T follicular helper cell (primary cell): ENCODE measurements at places on chromosomes 1 and 21.

GRCh38 chr1:161440312-161440894 is 64.9 kb upstream of the FCGR2A start:
- DNase-seq, result peak; percentile 17

- no peak for DNase-seq
These were observed 6.2 kb downstream of the MAP1LC3C start for GRCh38 chr1:241992734-241993133.

DNA sequence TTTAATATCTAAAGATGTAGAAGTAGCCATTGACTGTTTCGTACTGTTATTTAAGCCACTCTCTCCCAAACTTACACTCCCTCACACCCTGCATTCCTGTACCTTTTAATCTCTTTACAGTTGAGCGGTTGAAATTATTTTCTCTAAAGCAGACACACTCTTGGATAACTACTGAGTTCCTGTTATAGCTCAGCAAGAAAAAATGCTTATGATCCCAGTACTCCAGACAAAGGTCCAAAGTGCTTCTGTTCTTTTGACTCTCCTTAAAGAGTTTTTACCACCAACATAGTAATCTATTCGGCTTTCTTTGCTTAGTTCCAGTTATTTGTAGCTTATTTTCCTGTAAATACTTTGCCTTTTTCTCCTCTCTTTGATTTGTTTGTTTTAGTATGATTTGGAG is 100.1 kb downstream of the ATF6 start:
- no peak for DNase-seq

DNA sequence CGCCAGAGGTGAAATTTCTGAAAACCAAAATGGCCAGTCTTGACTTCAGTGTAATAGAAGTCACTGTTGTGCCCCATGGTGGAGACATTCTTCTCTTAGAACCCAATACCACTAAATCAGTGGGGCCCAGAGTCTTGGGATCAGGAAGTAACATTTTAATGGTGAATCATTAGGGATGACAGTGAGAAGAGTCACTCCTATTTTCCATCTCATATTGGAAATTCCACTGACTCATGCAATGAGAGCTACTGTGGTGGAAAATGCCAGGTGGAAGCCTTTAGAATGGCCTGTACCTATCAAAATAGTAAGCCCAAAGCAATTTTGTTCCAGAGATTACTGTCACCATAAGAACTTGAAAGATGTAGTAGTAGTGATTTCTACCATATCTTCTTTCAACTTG is 20.6 kb upstream of the PPM1J start:
- no peak for DNase-seq

DNA sequence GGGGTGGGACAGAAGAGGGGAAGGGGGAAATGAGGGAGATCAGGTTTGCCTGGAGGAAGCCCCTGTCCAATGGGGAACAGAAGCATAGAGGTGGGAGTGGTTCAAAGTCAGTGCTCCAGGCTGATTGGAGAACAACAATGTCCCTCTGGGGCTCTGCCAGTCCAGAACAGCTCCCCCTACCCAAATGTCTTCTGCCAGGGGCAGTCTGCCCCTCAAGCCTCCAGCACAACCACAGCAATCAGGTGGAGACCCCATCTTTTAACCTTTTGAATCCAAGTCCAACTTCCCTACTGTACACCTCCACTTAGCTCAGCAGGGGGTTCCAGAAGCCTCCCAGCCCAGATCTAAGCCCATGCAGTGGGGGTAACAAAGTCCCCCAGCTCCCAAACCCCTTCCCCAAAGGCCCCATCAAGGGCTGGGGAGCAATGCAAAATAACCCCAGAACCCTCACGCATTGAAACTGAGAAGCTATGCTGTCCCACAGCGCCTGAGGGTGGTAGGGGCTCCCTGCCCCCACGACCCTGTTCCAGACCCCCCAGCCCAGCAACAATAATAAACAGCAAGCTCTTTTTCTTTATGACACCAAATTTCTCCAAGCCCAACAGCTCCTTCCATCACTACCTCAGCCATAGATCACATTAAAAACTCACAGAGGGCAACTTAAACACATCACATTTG is 3.3 kb downstream of the AHDC1 start:
- no peak for DNase-seq

DNA sequence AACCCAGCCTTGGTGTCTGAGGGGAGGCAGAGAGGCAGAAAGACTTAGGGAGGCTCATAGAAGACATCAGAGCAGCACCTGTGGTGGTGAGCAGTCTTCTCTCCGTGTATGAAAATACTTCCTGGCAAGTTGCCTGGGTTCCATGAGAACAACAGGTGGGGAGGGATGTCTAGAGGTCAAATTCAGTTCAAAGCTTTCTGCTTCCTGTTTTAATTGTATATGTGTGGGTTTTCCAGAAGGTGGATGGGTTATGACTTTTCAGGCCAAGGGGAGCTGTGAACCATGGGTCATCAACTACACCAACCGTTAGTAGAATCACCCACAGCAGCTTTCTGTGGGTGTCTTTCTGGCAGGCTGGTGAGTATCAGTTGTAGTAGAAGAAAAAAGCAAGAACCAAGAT is 4.1 kb upstream of the FCRL2 start:
- DNase-seq, result no peak

DNA sequence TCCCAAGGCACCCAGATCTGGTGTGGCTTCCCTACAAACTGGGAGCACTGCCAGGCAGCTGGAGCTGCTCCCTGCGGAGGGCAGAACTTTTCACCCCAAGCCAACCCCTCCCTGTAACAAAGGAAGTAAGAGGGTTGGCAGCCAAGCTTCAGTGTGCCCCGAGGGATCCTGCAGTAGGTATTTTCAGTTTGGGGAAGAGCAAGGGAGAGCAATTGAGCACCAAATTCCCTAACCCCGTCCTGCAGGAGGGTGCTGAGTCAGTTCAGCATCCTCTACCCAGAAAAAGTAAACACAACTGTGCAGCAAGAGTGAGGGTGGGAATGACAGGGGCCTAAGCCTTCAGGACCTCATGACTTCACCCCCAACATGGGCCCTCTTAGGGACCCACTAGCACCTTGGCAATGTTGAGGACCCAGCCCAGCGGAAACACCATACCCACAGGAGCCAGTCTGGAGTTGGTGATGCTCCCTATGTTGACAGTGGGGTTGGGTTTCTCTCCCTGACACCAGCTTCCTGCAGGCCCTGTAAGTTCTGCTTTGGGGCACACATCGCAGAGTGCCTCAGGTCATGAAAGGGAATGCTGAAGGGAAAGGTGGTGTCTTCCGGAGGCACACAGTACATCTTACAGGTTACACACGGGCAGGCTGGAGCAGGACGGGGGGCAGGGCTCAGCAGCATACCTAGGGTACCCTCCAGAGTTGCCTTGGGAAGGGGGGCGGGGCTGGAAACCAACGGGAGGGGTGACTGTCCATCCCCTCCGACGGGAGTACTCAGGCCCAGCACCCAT is 14.8 kb downstream of the SH3BP5L start:
- DNase-seq, result no peak

DNA sequence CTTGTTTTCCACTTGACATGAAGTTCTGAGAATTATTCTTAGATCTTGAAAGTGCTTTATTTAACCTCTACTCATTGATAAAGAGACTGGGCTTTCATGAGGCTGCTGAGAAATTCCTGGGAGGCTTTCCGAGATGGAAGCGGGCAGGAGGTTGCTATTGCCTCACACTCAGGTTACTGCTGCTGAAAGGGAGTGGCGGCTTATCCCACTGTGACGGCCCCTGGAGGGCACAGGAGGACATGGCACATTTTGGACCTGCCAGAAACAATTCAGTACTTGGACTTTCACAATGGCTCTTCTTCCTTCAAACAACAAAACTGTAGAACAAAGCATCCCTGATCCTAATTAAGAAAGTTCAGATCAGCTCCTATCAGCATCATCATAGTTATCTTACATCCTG is 16.2 kb upstream of the MARK1 start:
- DNase-seq, result no peak

DNA sequence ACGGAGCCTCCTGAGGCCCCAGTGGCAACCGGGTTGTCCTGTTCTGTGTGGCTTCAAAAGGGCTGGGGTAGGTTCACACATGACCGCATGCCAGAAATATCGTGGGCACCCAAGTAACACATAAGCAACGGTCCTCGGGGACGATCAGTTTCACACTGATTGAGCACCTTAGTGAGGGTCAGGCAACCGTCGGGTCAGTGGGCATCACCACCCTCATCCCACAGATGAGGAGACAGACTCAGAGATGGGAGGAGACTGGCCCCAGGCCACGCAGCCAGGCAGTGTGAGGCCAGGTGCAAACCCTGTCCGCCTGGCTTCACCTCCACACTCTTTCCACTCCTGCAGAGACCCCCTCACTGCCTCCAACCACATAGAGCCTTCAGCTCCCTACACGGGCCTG is 309.8 kb downstream of the MATN1 start:
- no peak for DNase-seq

- DNase-seq, result peak; percentile 83
These were observed 81.4 kb downstream of the TGFBR3 start for GRCh38 chr1:91804546-91805023.

GRCh38 chr1:243946946-243947345 is 96.9 kb upstream of the AKT3 start:
- no peak for DNase-seq

DNA sequence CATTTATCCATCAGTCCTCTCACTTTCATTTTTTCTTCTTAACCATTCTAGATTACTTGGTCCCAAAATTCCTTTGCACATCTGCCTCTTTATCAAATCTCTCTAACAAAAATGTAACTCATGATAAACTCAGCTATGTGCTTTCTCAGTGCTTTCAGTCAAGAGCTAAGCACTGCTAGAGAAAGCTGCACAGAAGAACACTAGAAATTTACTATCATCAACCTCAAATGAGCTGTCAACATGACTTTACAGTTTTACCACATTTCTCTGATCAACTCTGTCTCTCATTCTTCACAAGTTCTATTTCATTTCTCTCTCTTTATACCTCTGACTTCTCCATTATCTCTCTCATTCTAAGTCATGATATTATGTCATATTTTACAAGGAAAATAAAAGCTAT is 54.2 kb upstream of the PRKACB start:
- DNase-seq, result no peak

DNA sequence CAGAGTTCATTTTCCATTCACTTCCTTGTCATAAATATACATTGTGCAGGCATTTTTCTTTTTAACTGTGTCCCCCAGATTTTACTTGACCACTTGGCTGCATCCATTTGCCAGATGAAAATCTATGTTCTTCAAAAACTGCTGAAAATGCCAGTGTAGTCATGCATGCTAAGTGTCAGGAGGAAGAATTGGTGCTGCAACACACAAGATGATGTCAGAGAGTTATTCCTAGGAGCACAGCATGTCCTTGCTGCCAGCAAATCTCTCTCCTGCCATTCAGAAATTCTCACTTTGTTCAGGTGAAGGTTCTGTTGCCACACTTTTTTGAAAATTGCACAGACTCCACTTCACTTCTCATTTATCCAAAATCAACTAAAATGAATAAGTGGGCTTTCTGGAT is 106.4 kb upstream of the MAGI3 start:
- no peak for DNase-seq

- DNase-seq, result no peak
These were observed 169.1 kb downstream of the PRDM16 start for GRCh38 chr1:3237994-3238702.

GRCh38 chr1:221786647-221787046 is 44.8 kb upstream of the DUSP10 start:
- no peak for DNase-seq

GRCh38 chr21:42414928-42415769 is 11.4 kb downstream of the UBASH3A start:
- peak; percentile 88 for DNase-seq

GRCh38 chr1:223123011-223123610 is 19.9 kb downstream of the TLR5 start:
- DNase-seq, result no peak

DNA sequence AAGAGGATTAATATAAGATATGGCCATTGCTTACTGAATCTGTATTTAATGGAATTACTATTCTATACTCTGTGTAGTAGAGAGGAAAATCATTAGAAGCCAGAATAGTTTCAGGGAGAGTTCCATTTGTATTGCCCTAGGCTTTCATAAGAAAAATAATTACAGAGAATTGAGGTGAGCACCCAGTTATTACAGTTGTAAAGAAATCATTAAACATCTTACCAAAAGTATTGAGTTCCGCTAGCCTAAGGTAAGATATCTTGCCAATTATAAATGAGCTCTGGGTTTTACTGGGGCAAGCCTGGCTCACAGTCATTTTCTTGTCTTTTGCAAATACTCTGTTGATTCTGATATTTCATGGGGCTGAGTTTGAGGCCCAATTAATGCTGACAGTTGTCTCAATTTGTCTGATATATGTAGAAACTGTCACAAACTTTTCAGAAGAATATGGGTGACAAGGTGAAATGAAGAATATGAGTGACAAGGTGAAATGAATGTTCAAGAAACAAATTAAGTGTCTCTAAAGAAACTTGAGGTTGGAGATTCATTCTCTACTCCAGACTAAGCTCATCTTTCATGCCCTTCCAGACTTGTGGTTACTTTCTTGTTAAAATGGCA is 127.8 kb downstream of the PTGER3 start:
- DNase-seq, result no peak

DNA sequence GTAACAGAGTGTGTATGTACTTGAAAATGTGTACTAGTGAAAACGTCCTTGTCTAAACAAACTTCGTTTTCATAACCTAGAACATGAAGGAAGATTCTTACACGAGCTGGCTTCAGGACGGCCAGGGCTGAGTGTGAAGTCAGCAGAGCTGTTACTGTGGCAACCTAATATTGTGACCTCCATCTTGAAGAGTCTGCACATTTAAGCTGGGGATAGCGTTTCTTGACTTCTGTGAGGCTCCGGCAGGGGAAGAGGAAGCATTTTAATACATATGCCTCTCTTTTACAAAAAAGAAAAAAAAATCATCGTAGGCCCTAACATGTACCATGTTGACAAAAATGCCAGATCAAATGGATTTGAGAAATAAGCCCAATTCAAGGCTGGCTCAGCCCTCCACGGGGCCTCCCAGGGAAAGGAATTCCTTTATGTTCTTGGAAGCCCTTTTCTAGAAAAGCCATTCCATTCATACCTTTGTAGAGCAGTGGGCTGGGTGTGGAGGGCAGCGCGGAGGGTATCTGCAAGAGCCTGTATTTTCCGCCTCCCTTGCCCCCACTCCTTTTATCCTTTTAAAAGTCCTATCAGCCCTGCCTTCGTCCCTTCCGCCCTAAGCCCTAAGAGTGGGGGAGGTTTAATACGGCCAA is 51.1 kb downstream of the SIM2 start:
- no peak for DNase-seq

DNA sequence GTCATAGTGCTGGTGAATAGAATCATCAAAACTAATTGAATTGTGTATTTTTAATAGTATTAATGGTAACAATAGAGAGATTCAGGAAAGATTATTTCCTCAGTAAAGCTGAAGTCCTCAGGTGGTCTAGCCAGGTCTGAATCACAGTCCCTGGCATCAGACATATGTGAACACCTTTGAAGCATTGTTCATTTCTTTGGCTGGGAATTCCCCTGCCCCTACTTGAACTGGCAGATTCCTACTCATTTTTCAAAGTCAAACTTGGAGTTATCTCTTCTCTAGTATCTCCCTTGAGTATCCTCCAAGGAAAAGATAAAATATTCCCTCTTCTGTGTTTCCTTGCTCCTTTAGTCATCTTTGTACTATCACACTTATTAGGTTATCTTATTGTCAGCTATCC is 759.8 kb downstream of the ADGRL2 start:
- no peak for DNase-seq

GRCh38 chr1:101005183-101005582 is 20.4 kb downstream of the DPH5 start:
- DNase-seq, result no peak

- no peak for DNase-seq
These were observed 365.8 kb upstream of the C1orf174 start for GRCh38 chr1:4265836-4266235.

- DNase-seq, result no peak
These were observed at the start of gene OR10J1 for GRCh38 chr1:159439422-159439821. OR10J1 (plus strand) TSS chr1:159439722; CDS start chr1:159439792, 70 bp downstream.

- DNase-seq, result no peak
These were observed 133.8 kb downstream of the ZSCAN20 start for GRCh38 chr1:33606272-33606671.

GRCh38 chr21:45405271-45405818 is 380 bp downstream of the COL18A1 start:
- DNase-seq, result no peak
